ENCODE measurements at places on chromosomes 7 and 10.

DNA sequence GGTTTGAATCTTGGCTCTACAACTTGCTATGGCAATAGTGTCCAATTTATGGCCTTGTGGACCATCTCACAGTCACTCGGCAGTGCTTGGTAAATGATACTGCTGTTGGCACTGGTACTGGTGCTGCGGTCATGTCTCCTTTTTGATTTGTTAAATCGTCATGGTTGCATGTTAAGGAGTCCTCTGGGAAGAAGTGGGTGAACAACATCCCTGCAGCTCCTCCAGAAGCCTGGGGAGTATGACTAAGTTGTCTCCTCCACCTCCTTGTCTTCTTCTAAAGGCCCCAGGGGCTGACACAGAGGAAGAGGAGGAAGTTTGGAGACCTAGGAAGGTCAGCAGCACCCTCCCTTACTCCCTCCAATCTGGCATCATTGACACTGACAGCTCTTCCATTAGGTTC lies 8.5 kb downstream of the ITPRIP start:
- DNase-seq = peak; percentile 55

DNA sequence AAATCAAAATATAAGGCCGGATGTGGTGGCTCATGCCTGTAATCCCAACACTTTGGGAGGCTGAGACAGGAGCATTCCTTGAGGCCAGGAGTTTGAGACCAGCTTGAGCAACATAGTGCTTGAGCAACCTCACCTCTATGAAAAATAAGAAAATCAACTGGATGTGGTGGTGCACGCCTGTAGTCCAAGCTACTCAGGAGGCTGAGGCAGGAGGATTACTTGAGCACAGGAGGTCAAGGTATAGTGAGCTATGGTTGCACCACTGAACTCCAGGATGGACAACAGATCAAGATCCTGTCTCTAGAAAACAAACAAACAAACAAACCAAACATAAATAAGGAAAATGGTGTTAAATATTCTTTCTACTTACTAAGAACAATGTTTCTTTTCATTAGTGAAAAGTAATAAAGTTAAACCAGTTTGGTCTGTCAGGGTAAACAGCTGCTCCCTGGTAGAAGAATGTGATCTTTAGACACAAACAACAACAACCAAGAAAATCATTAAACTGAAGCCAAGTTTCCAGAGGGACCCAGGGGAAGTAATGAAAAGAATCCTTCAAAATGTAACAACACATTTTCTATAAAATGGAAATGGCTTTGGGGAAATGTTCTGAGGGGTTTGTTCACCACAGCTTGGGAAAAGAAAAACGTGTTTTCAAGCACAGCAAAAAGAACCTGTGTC lies 17.5 kb upstream of the BAG3 start:
- DNase-seq = no peak

- no peak for DNase-seq
Observed at GRCh38 chr7:5012985-5013384, 32.7 kb upstream of the RBAK start.

DNA sequence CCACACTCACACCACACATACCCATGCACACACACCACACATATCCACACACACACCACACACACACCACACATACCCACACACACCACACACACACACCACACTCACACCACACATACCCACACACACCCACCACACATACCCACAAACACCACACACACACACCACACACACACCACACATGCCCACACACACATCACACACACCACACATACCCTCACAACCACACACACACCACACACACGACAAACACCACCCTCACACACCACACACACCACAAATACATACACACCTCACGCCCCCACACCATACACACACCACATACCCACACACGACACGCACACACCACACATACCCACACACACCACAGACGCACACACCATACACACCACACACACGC lies 119.7 kb downstream of the PON1 start:
- no peak for DNase-seq

GRCh38 chr7:32500922-32501341 lies 5.6 kb downstream of the AVL9 start:
- DNase-seq = peak; percentile 83

- peak; percentile 65 for DNase-seq
Observed at GRCh38 chr7:76225379-76225778, 23.7 kb downstream of the SRRM3 start.

GRCh38 chr7:45401851-45402250 lies 172.3 kb upstream of the ADCY1 start:
- no peak for DNase-seq

GRCh38 chr10:93269281-93269680 lies 195.6 kb downstream of the CYP26A1 start:
- DNase-seq = no peak

DNA sequence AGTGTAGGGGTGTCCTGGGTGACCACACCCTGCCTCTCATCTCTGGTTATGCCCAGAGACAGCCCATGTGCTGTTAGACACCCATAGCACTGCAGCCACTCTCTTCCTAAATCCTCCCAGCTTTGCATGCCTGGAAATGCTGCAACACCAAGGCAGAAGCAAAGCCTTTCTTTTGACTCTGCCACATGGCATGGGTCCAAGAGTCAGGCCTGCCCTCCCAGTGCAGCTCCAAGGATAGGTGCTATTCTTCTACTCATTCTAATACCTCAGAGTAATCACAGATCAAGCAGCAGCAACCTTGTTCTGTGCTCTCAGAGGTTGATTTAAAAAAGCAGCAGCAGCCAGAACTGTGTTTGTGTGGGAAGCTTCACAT lies 23.4 kb downstream of the FRMPD2 start:
- DNase-seq = no peak

GRCh38 chr7:35983626-35984025 lies 169.4 kb upstream of the EEPD1 start:
- peak; percentile 60 for DNase-seq

GRCh38 chr7:142960955-142961512 lies 1.1 kb downstream of the KEL start:
- DNase-seq = peak; percentile 36

GRCh38 chr10:26698909-26699308 lies 1.4 kb downstream of the PDSS1 start:
- no peak for DNase-seq

DNA sequence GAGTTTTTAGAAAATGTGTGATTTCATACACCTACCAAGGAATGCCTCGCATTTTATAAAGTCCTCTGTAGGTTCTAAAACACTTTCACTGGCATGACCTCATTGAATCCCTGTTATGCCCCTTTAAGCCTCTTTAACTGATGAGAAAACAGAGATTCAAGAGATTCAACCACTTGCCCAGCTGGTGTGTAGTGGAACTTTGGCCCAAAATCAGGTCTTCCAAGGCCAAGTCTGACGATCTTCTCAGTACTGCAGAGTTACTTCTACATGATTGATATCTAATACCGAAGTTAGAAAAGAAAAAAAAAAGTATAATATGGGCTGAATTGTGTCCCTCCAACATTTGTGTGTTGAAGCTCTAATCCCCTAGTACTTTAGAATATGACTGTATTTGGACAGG lies 202.0 kb downstream of the WDR11 start:
- DNase-seq = no peak

GRCh38 chr10:35379226-35380137 lies 43.2 kb downstream of the CCNY start:
- DNase-seq = peak; percentile 46

- no peak for DNase-seq
Observed at GRCh38 chr10:23718946-23719345, 280.1 kb downstream of the OTUD1 start.

DNA sequence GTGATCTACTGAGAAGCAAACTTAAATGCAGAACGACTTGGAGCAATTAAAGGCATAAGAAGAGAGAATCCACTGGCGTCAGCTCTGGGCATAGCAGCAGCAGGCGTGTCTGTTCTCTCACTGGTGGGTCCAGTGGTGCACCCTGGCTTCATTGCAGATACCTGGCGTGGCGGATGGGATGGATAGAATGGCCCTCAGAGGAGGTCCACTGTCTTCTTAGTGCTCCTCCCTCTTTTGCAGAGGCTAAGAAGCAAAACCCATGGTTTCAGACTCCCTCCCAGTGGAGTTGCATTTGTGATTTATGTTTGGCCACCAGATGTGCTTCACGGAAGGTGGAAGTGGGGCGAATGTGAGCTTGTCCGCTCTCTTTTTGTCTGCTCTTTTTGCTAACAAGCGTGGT lies 28.4 kb upstream of the PRKAG2 start:
- no peak for DNase-seq

GRCh38 chr10:75540357-75540966 lies 109.0 kb downstream of the LRMDA start:
- DNase-seq = no peak

- DNase-seq = no peak
Observed at GRCh38 chr7:151773797-151774196, 103.1 kb downstream of the PRKAG2 start.

DNA sequence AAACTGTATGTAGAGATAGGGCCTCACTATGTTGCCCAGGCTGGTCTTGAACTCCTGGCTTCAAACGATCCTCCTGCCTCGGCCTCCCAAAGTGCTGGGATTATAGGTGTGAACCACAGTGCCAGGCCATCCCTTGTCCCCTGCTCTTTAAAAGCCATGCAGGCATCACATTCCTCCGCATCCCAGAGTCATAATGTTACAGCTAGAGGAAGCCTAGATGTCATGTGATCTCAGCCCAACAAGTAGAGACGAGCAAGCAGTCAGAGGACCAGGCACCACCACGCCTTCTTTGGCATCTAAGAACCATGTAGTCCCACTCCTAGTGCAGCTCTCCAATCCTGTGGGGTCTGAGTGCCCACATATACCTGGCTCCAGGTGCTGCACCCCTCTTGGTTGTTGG lies 13.1 kb downstream of the PODXL start:
- DNase-seq = no peak
